MCF 10A (cell line): ENCODE measurements at places on chromosomes 11 and 22. TPM values are rescaled to one million over a fixed set of nuclear protein-coding genes. Genes with fewer than 3 reads are reported as not detected.

The SLCO2B1 gene
- total RNA-seq = not detected in 2 replicates

The CXCR5 gene
- total RNA-seq = not detected in 2 replicates

- H3K27me3 ChIP-seq = no peaks in the 10 kb centered on the region
- H3K36me3 ChIP-seq = no peaks in the 10 kb centered on the region
- DNase-seq = no peak
- H3K27ac ChIP-seq = no peak overlapping the region
Measured at GRCh38 chr11:10573556-10573955, 5.1 kb upstream of the LYVE1 start.

- no peaks in the 10 kb centered on the region for H3K36me3 ChIP-seq
- H3K27ac ChIP-seq = no peak overlapping the region
- no peak overlapping the region for H3K4me3 ChIP-seq
- DNase-seq = no peak
- no peaks in the 10 kb centered on the region for H3K4me1 ChIP-seq
- no peaks in the 10 kb centered on the region for H3K27me3 ChIP-seq
Measured at GRCh38 chr22:44045145-44045544, 21.0 kb downstream of the PARVB start.

DNA sequence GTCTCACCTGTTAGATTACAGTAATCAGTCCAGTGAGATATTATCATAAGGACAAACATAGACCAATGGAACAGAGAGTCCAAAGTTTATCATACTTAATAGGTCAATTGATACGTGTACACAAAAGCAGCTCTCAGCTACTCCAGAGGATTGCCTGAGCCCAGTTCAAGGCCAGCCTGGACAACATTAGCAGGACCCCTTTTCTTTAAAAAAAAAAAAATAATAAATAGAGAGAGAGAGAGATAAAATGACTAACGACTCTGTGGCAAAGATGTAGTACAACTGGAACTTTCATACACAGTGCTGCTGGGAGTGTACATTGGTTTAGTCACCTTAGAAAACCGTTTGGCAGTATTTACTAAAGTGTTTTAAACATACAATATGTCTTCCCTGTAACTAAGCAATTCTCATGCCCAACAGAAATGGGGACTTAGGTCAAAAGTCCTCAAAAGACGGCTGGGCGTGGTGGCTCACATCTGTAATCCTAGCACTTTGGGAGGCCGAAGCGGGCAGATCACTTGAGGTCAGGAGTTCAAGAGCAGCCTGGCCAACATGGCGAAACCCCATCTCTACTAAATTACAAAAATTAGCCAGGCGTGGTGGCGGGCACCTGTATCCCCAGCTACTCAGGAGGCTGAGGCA lies 10.6 kb downstream of the SNX32 start:
- H3K4me3 ChIP-seq = no peak overlapping the region
- no peaks in the 10 kb centered on the region for H3K4me1 ChIP-seq
- no peaks in the 10 kb centered on the region for H3K36me3 ChIP-seq

- H3K27me3 ChIP-seq = no peaks in the 10 kb centered on the region
- no peak for DNase-seq
- H3K4me3 ChIP-seq = no peak overlapping the region
- no peaks in the 10 kb centered on the region for H3K36me3 ChIP-seq
- no peak overlapping the region for H3K27ac ChIP-seq
Measured at GRCh38 chr11:57163160-57163868, 18.4 kb upstream of the LRRC55 start.

- peaks cover 53% of the 10 kb centered on the region for H3K27me3 ChIP-seq
- no peak for DNase-seq
- no peak overlapping the region for H3K4me3 ChIP-seq
- H3K36me3 ChIP-seq = no peaks in the 10 kb centered on the region
- no peaks in the 10 kb centered on the region for H3K4me1 ChIP-seq
- H3K27ac ChIP-seq = no peak overlapping the region
Measured at GRCh38 chr11:22263613-22264012, 70.7 kb downstream of the ANO5 start.
